CD4-positive, alpha-beta T cell treated with Interleukin-21 for 1 hour (primary cell): ENCODE measurements at places on chromosomes 7 and 10.

DNA sequence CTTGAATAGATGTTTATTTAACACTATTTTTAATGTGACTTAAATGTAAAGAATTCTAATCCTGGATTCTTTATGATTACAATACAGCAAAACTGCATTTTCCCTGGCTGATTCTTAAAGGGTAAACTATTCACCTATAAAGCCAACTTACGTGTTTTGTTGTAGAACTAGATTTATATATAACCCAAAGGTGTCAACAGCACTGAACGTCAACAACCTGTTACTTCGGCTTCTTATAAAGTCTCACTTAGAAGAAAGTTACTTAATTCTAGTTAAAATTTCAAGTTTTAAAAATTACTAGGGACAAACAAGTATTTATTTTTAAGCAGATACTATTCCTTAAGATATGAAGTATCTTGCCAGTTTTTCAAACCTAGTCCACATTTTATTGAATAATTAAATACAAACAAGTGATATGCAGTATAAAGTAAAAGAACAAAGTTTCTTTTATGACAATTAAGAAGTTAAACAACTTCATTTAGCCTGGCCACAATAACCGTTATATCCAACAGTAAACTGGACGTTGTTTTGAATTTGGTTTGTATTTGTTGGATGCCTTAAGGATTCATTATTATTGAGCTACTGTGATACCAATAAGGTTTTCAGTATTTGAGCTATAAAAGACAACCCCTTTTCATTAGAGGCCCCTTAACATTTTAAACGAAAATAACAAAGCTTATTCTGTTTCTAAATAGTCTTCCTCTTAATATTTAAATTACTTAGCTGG is 83.1 kb downstream of the SNX10 start:
- DNase-seq = no peak

DNA sequence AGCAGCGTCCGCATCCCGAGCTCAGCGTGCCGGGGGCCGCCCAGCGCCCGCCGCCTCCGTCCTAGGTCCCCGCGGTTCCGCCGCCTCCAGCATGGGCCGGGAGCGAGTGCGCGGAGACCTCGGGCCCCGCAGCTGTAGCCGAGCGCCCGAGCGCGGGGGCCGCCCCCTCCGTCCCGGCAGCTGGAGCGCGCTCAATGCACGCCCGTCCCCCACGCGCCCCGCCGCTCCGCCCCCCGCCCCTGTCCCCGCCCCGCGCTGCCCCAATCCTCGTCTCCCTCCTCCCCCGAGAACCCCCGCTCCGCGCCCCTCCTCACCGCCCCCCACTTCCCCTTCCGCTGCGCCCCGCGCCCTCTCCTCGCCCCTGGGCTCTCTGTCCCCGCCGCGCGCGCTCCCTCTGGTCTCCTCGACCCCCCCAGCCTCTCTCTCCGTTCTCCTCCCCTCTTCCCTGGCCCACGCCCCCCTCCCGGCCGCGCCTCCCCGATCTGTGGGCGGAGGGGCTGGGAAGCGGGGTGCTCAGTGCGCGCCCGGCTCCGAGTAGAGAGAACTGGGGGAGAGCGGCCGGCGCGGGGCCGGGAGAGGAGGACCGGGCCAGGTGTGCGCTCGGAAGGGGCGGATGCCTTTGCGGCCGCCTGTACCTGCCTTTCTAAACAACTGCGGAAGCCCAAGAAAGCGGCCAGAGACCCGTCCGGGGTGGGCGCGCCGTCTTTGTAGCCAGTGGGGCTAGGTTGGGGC is at the start of gene VIPR2:
VIPR2 (minus strand) TSS at position 110 of the 732 bp plus-strand sequence; CDS start at position 14, 96 bp downstream.
- DNase-seq = peak; percentile 20

DNA sequence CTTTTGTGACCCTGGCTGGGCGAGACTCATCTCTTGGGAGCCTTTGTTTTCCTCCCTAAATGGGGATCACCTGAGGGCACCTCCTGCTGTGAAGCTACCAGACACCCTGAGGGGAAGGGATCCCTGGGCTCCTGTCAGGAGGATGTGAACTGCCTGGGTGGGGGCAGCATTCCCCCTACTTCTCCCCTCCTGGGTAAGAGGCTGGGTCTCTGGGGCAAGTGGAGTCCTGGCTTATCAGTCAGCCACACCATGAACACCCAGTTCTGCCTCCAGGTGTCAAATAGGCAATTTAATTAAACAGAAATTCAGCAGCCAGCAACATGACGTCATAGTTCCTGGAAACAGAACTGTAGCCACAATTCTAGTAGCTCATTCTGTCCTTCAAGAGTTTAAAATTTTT is 97.7 kb upstream of the RET start:
- no peak for DNase-seq

DNA sequence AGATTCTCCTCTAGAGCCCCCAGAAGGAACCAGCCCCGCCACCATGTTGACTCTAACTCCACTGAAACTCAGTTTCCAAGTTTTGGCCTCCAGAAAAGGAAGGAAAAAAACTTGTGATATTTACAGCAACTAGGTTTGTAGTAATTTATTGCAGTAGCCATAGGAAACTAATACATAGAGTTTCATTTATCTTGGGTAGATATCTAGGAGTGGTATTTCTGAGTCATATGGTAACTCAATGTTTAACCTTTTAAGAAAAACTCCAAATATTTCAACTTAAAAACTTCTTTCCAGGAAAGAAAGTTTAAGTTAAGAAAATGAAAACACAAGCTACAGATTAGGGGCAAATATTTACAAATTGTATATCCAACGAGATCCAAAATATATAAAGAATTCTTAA is 576.7 kb downstream of the KCNMA1 start:
- no peak for DNase-seq

- DNase-seq = no peak
These were observed 161.5 kb downstream of the GPR158 start for GRCh38 chr10:25336330-25336729.

DNA sequence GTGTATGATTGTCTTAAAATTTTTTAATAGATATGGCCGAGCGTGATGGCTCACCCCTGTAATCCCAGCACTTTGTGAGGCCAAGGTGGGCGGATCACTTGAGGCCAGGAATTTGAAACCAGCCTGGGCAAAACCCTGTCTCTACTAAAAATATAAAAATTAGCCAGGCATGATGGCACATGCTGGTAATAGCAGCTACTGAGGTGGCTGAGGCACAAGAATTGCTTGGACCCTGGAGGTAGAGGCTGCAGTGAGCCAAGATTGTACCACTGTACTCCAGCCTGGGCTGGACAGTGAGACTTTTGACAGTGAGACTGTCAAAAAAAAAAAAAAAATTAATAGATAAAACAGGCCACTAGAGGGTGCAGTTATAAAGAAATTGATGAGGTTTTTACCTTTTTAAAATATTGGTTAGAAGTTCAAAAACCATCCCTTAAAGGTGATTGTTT is 20.5 kb downstream of the NOM1 start:
- peak; percentile 11 for DNase-seq

DNA sequence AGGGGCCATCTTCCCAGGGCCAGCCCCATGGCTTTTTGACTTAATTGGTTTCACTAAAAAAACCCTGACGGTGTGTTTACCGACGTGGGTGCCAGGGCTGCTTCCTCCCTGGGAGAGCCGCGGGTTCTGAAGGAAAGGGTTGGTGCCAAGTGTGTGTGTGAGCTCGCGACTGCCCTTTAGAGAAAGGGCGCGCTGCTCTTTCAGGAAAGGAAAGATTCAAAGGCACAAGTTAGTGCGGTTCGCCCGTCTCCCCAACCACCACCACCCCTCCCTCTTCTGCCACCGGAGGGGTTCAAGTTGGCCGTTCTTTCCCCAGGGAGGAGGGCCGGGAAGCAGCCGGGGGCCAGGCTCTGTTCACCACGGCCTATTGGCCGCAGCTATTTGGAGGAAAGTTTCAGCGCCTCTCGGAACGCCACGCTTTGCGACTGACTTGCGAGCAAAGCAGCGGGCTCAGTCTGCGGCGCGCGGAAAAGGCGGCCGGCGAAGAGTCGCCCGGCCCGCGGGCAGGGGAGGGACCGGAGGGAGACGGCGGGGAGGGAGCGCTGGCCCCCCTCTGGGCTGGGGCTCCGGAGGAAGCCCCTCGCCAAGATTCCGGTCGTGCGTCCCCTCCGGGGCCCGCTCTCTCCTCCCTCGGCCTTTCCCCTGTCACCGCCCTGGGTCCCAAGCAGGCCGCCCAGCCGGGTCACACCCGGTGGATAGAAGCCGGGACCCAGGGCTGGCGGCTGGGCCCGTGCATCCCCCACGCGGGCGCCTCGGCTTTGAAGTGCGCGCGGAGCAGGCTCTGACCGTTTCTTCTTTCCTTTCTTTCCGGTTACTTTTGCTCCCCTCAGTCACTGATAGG is 165.9 kb upstream of the PPP1R3A start:
- DNase-seq = no peak
